ENCODE measurements at places on chromosomes 7 and 10. TPM values are rescaled to one million over a fixed set of nuclear protein-coding genes. Genes with fewer than 3 reads are reported as not detected.

The BAMBI gene
- total RNA-seq = 13.5 TPM

The CRCP gene
- 23.9 TPM for total RNA-seq

The UCMA gene
- not detected for total RNA-seq

The INMT gene
- 21.3 TPM for total RNA-seq

The NOS3 gene
- total RNA-seq = 38.1 TPM
